Epithelial cell of umbilical artery (primary cell): ENCODE measurements at places on chromosomes 3 and 15. TPM values are rescaled to one million over a fixed set of nuclear protein-coding genes. Genes with fewer than 3 reads are reported as not detected.

The AGBL1 gene
- not detected in 2 replicates for total RNA-seq

The SERINC4 gene
- total RNA-seq: not detected in 2 replicates

The NT5DC2 gene
- total RNA-seq: 23.9 and 95.8 TPM in 2 replicates

The CMSS1 gene
- total RNA-seq: 26.3 and 29.6 TPM in 2 replicates

The SH3GL3 gene
- total RNA-seq: not detected in 2 replicates

The METTL6 gene
- total RNA-seq: 23.4 and 31.3 TPM in 2 replicates

The SPINK8 gene
- total RNA-seq: not detected in 2 replicates

The MME gene
- total RNA-seq: 2.6 and 11.7 TPM in 2 replicates

The RABL3 gene
- total RNA-seq: 14.9 and 33.6 TPM in 2 replicates

The KBTBD12 gene
- total RNA-seq: not detected in 2 replicates

The TRPM1 gene
- under 0.01 TPM in 1 of 2 replicates, not detected in the other for total RNA-seq
